Stomach (tissue), 19 donors: ENCODE measurements at places on chromosomes 12 and 14. TPM values are rescaled to one million over a fixed set of nuclear protein-coding genes. Genes with fewer than 3 reads are reported as not detected.

GRCh38 chr14:101721951-101722661, 39.4 kb upstream of the PPP2R5C start:
- no peaks in the 10 kb centered on the region for H3K27me3 ChIP-seq

SLCO1B3 gene
- polyA plus RNA-seq = 0.76 TPM

DNA sequence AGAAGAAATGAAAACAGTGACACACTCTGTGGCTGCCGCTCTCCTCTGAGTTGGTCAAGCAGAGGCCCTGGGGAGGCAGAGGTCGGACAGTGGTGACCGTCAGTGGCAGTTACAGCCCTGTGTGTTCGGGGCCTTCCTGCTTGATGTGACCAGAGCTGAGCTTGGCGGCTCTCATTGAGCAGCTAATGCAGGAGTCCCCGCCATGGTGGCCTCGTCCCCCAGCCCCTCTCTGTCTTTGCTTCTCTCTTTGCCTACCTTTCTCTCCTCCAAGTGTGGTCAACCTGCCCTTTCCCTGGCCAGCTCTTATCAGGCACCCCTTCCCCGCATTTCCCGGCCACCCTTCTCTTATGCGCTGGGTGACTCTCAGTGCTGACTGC, 362.8 kb downstream of the CACNA1C start:
- H3K4me3 ChIP-seq = no peak overlapping the region
- H3K4me1 ChIP-seq = no peaks in the 10 kb centered on the region
- peaks cover 3% of the 10 kb centered on the region for H3K27me3 ChIP-seq
- no peaks in the 10 kb centered on the region for H3K36me3 ChIP-seq

- no peak for DNase-seq
- H3K27me3 ChIP-seq = no peaks in the 10 kb centered on the region
- H3K4me3 ChIP-seq = no peak overlapping the region
Measured at GRCh38 chr12:26318661-26319068, 123.3 kb downstream of the SSPN start.

CLEC1A gene
- 3.4 TPM for polyA plus RNA-seq

GRCh38 chr12:117044790-117045159, 54.4 kb downstream of the TESC start:
- H3K27me3 ChIP-seq = no peaks in the 10 kb centered on the region
- no peak overlapping the region for H3K27ac ChIP-seq
- no peak overlapping the region for H3K4me3 ChIP-seq
- no peak for DNase-seq

- no peaks in the 10 kb centered on the region for H3K36me3 ChIP-seq
- no peaks in the 10 kb centered on the region for H3K27me3 ChIP-seq
- no peak for DNase-seq
- no peaks in the 10 kb centered on the region for H3K4me1 ChIP-seq
- H3K27ac ChIP-seq = no peak overlapping the region
Measured at GRCh38 chr12:62128175-62128975, 131.8 kb upstream of the USP15 start.

SFSWAP gene
- polyA plus RNA-seq = 19.9 TPM

GRCh38 chr12:66066137-66066928, 64.2 kb downstream of the LLPH start:
- peaks cover 11% of the 10 kb centered on the region for H3K27me3 ChIP-seq
- H3K4me3 ChIP-seq = no peak overlapping the region
- H3K4me1 ChIP-seq = no peaks in the 10 kb centered on the region
- no peak overlapping the region for H3K27ac ChIP-seq
- H3K36me3 ChIP-seq = no peaks in the 10 kb centered on the region

- no peak overlapping the region for H3K27ac ChIP-seq
- DNase-seq = no peak
- H3K36me3 ChIP-seq = peaks cover 27% of the 10 kb centered on the region
- no peak overlapping the region for H3K4me3 ChIP-seq
Measured at GRCh38 chr14:100091386-100091785, 26.2 kb downstream of the EVL start.
